ENCODE measurements at places on chromosomes 2 and 18.

DNA sequence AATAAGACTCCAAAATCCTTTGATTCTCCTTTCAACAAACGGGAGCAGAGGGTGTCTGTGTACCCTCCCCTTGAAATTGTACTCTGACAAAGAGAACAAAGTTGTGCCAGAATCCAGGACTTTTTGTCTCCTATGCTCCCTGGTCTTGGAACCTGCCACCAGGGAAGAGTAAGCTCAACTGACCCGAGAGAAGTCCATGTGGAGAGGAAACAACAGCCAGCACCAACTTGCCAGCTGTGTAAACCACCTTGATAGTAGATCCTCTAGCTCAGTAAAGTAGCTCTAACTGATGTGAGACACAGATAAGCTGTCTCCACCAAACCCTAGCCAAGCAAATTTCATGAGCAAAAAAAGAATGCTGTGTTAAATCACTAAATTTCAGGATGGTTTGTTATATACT, 46.9 kb downstream of the LNPK start:
- DNase-seq: no peak

GRCh38 chr2:21422050-21422449, 298.3 kb downstream of the TDRD15 start:
- peak; percentile 8 for DNase-seq

- DNase-seq: no peak
Observed at GRCh38 chr2:173720306-173720705, 244.9 kb downstream of the SP3 start.

DNA sequence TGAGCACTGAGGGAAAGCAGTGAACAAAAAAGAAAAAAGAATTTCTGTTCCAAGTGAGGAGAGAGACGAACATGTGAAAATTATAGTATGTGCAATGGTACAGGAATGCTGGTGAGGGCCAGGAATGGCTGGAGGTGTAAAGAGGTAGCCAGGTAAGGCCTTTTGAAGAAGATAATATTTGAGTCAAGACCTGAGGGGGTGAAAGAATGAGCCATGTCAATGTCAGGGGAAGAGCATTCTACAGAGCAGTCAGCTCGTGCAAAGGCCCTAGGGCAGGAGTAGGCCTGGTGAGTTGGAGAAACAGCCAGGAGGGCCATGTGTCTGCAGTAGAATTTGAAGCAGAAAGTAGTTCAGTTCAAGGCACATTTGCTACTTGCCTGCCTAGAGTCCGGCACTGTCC, 12.4 kb upstream of the RPL31 start:
- DNase-seq: no peak

DNA sequence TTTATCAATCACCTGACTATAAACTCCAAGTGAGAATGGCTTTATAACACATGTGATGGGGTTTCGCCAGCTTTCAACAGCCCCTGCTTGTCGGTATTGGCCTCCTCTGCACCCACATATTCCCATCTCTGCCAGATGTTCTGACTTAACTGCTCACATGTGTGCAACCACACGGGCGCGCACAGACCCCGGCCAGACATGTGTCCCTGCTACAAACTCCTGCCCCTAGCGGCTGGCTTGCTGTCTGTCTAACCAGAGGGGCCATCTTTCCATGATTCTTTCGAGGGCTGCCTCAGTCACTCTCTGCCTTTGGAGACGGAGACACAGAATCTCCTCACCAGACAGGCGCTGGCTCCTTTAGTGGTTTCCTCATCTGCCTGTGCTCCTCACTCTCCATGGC, 15.3 kb downstream of the STON1 start:
- DNase-seq: no peak

GRCh38 chr2:68932402-68932801, 20.3 kb downstream of the GKN2 start:
- no peak for DNase-seq

GRCh38 chr2:165877565-165878550, 75.7 kb downstream of the TTC21B start:
- no peak for DNase-seq

DNA sequence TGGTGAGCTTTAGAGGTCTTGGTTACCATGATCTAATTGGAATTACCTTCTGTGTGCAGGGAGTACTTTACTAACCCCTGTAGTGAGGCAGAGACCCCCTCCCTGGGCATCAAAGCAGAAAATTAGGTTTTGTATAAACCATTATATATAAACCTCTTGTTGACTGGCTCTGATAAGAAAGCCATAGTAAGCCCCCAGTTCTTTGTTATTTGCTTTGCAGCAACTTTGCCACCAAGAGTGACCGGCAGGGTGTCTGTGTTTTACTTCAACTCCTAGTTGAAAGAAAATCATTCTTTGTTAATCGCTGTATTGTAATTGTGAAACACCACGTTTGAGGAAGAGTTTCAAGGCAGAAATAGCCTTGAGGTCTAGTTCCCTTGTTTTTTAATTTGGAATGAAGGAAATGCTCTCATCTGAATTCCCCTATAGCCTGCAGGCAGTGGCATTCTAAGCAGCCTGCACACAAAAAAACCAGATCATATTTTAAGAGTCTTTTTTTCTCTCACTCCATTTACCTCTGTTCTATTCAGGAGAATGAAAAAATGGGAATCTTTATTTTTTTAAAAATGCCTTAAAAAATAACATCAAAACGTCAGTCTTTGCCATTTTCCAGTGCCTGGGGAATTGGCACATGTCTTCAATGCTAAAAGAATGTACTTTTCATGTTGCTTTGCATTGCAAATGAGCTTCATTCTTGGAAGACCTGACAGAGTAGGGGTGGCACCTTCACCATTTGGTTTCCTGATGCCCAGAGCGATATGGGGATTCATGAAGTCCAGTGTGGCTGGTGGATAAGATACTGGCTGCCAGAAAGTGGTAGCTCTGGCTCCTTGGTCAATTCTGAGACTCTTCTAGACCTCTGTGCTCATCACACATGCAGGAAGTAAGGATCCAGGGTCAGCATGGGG, 338.1 kb downstream of the SLC4A3 start:
- no peak for DNase-seq

GRCh38 chr2:47024046-47024445, 108.4 kb upstream of the MCFD2 start:
- DNase-seq: no peak

- DNase-seq: no peak
Observed at GRCh38 chr2:170276056-170276455, 98.1 kb downstream of the MYO3B start.

- no peak for DNase-seq
Observed at GRCh38 chr2:218329027-218329825, 27.4 kb upstream of the CATIP start.

- peak; percentile 35 for DNase-seq
Observed at GRCh38 chr2:71157124-71157793, 26.8 kb downstream of the MPHOSPH10 start.

DNA sequence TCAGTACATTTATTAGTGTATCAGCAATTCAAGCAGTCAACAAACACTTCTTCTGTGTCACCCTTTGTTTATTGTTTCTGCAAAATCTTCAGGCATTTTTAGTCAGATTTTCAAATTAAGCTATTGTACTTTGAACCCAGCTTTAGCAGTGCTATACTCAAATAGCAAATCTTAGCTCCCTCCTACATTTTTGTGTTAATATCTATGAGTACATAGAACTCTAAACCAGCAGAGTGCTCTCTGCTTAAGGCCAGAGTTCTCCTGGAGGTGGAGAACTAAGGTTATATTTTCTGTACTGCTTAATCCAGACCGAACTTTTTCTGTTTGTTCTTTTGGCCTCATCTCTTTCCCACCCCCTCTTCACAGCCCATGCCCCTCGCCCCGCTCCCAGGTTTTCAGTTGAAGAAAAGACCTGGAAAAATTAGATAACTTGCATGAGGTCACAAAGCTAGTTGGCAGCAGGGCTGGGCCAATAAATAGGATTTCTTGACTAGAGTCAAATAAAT, 29.2 kb upstream of the SCN1A start:
- DNase-seq: no peak

DNA sequence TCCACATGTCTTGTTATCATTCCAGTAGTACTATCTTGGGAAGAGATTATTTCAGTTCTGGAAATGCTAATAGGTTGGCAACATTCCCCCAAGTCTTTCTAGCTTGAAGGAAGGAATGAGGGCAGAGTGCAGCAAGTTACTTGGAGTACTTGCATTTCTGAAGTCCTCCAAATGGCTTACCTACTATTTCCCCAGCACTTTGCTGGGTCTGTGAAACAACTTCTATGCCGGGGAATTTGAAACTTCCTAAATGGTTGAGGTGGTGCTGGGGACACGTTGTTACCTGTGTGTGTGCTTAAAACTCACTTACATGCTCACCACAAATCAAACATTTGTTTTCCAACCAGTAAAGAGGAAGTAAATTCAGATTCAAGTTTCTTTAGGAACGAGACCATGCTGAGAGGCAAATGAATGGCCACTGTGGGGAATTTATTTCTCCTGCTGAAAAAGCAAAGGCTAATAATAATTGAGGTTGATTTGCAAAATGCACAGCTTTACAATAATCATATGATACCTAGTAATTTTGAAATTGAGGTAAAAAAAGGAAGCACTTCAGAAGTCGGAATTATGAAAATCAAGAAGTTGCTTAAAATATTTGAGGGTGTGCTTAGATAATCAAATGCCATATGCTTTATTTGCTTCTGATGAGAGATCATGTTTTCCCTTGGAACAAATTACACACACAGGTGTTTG, 1167.7 kb upstream of the ZEB2 start:
- DNase-seq: no peak

DNA sequence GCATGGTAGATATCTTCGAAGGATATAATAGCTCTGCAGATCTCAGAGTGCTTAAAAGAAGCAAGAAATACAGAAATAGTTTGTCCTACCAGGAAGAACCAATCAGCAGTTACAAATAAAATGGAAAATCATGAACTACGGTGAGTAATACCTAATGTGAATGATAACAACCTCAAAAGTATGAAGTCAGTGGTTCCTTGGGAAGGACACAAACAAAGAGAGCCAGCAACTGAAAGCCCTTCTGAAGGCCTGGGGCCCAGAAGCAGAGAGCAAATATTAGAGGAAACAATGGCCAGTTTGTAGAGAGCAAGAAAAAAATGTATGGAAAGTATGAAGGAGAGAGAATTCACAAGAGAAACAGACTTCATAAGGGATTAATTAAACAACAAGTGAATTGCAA, 226.8 kb upstream of the CHST9 start:
- DNase-seq: no peak

- DNase-seq: no peak
Observed at GRCh38 chr18:48961547-48961946, 10.8 kb upstream of the SMAD7 start.

- no peak for DNase-seq
Observed at GRCh38 chr2:36676364-36676763, 20.1 kb upstream of the VIT start.

DNA sequence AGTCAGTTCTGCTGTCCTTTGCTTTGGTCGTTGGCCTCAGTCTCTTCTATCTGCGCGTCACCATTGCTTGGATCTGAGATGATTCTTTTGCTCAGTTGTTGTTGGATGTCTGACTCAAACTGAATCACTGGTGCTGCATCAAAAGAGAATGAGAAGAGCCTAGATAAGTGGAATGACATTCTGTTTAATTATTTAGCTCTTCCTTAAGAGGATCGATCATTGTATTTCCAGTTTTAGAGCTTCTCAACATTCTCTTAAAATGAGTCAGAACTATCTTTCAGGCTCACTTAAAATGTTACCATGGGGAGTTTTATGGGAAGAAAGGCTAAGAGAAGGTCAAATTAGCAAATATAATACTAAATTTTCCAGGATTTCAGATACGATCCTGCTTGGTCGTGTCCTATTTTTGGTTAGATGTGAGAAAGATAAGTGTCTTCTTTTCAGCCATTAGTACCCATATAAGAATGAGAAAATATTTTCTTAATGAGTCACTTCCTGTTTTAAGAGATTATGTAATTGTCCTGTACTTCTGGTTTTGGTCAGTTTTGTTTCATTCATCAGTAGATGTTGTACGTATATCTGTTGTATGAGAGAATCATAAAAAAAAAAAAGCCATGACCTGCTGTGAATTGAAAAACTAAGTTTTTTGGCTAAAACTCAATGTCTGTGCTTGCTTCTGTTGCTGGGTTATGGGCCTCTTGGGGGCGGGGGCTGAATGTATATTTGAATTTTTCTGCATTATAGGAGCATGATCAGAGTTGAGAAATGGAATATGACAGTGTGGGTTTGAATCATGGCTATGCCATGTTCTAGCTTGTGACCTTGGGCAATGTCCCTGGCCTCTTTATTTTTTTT, 31.6 kb upstream of the CASP10 start:
- no peak for DNase-seq

- peak; percentile 38 for DNase-seq
Observed at GRCh38 chr2:29309090-29310029, 194.1 kb downstream of the CLIP4 start.

GRCh38 chr2:191167766-191168165, 17.0 kb upstream of the STAT4 start:
- DNase-seq: no peak

DNA sequence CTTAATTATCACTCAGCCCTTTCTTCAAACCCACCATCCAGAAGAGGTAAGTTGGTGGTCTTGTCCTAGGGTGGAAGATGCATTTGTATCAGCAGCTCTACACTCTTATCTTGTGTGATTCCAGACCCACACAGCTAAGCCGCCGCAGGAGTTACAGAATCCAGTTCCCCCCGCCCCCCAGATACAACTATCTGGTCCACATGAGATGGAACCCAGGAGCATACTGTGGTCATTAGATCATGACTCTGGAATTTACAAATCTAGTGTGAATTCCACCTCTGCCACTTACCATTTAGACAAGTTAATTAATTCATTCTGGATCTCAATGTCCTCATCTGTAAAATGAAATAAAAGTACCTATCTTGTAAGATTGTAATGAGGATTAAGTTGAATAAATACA, 486.4 kb downstream of the BCL11A start:
- DNase-seq: no peak

GRCh38 chr2:217988840-217989204, 14.0 kb downstream of the TNS1 start:
- no peak for DNase-seq

GRCh38 chr2:24766609-24767008, 26.6 kb downstream of the PTRHD1 start:
- no peak for DNase-seq

GRCh38 chr2:10977003-10977402, 65.3 kb downstream of the KCNF1 start:
- no peak for DNase-seq

GRCh38 chr18:3054780-3055179, 41.8 kb upstream of the LPIN2 start:
- DNase-seq: no peak

DNA sequence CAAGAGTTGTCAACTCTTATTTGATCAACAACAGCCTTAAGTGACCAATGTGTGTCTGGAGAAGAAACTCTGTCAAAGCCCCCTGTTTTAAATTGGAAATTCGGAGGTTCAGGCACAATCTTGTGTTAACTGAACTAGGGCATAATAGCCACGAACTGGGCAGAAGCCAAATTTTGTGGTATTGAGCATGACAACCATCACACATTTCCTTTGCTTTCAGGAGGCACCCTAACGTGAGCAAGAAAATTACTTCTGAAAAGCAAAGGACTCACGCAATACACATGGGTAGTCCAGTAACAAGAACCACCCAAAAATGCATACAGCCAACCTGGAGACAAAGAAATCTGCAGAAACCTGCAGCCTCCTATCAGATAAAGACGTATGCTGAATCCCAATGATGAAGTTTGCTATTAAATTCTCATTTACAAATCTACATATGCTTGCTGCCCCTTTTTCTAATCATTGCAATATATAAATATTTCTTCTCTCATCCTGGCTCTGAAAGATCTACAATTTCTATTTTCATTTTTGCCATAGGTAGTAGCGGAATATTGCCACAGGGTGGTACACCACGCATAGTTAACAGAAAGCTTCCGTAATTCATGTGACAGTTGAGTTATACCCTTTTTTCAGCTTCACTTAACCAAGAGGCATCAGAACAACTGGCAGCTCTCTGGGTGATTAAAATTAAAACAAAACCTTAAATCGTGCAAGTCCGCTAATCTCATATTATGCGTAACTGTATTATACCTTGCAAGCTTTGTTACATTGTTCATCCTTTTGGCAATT, 495.8 kb downstream of the NRXN1 start:
- no peak for DNase-seq
